ENCODE measurements at places on chromosomes 2 and 18.

GRCh38 chr18:13386891-13387801, 168.6 kb downstream of the LDLRAD4 start:
- no peak for DNase-seq

GRCh38 chr2:65639156-65639864, 206.9 kb upstream of the SPRED2 start:
- no peak for DNase-seq

DNA sequence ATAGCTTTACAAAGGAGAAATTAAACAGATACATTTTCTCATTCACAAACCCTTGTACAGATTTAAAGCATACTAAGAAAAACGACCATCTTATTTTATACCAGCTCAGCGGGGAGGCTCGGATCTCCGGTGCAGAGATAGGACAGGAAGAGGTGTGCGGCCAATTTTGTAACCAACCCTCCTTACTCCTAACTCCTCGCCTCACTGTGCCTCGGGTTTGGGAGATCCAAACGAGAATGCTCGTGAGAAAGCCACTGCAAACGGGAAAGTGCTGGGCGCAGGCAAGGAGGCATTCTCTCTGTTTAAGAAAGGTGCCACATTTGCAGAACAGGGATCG, 1.2 kb downstream of the KDSR start:
- no peak for DNase-seq

GRCh38 chr2:121710470-121711170, 26.1 kb downstream of the NIFK start:
- no peak for DNase-seq

- DNase-seq, result no peak
These were observed 63.4 kb downstream of the NYAP2 start for GRCh38 chr2:225462945-225463344.

- no peak for DNase-seq
These were observed 402.8 kb downstream of the CLIP4 start for GRCh38 chr2:29518010-29518409.

- no peak for DNase-seq
These were observed 246.3 kb downstream of the TNS1 start for GRCh38 chr2:217756375-217757107.

- no peak for DNase-seq
These were observed 59.5 kb upstream of the DYNAP start for GRCh38 chr18:54531402-54532065.

- DNase-seq, result no peak
These were observed 676.6 kb downstream of the TDRD15 start for GRCh38 chr2:21800356-21800755.

DNA sequence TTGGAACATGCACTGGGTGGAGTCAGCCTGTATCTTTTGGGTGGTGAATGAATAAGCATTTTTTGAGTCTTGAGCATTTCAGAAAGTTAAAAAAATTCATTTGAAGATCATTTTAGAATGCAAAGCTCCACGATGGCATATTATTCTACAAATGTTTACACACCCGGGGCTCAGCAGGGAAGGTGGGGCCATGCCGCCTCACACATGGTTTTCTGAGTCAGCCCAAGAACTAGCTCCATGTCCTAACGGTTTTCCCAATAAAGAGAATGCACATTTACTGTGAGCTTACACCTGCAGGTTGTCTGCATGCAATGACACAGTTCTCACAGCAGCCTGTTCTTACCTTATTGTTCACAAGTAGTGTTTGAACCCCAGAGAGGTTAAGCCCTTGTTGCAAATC, 670.3 kb downstream of the GALR1 start:
- no peak for DNase-seq

DNA sequence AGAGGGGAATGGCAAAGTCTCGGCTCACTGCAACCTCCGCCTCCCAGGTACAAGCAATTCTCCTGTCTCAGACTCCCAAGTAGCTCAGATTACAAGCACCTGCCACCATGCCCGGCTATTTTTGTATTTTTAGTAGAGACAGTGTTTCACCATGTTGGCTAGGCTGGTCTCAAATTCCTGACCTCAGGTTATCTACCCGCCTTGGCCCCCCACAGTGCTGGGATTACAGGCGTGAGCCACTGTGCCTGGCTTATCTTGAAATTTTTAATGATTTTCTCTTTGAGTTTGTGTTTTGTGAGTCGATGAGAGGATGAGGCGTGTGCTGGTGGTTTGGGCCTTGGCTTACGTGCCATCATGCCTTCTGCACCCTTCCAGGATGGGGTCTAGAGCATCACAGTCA, 101.3 kb upstream of the ST3GAL5 start:
- DNase-seq, result no peak

- DNase-seq, result no peak
These were observed 31.7 kb downstream of the MAP4K3 start for GRCh38 chr2:39405364-39405763.

- no peak for DNase-seq
These were observed 589.2 kb upstream of the ZEB2 start for GRCh38 chr2:145108959-145109710.

DNA sequence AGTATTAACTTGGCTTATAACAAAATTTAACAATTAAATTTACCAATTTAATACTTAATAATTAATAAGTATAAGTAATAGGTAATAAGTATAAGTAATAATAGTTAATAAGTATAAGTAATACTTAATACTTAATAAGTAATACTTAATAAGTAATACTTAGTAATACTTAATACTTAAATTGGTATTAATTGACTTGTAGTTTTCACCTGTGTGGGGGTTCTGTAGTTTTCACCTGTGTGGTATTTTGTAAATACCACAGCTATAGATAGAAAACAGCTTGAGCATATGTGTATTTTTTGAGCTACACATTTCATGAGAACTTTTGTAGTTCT, 55.4 kb downstream of the MAPRE2 start:
- DNase-seq, result no peak

DNA sequence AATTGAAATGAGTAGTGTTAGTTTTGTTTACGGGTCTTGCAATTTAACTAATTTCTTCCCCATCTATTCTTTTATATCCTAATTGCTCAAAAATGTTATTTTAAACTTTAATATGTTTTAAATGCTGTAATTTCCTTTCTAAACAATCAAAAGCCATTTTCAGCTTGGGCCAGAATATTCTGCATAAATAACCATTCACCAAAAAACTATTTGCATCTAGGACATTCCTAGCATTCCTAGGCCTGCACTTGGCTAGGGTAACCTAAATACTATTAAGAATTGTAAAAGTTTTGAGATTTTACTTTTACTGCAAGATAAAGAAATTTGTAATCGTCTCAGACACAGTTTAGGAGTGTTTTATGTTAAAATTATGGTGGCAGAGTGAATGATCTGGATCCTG, 7.8 kb upstream of the ETAA1 start:
- DNase-seq, result no peak

GRCh38 chr2:211854832-211855231, 683.8 kb downstream of the ERBB4 start:
- no peak for DNase-seq

DNA sequence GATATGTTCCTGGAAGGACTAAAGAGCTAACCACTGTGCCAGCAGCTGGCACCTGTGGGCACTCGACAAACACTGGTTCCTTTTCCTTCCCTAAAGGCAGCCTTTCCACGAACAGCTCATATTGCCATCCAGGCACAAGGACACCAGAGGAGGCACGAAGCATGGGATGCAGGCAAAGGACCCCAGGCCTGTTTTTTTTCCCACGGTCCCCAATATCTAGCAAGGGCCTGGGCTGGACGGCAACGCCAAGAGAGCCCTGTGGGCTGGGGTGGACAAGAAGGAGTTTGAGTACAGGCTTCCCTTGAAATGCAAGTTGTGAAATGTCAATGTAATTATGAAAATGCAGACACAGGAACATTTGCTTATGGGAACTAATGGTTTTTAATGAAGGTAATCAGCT, 135.9 kb downstream of the CYP26B1 start:
- no peak for DNase-seq

GRCh38 chr2:112767693-112768330, 3.4 kb upstream of the CKAP2L start:
- no peak for DNase-seq

DNA sequence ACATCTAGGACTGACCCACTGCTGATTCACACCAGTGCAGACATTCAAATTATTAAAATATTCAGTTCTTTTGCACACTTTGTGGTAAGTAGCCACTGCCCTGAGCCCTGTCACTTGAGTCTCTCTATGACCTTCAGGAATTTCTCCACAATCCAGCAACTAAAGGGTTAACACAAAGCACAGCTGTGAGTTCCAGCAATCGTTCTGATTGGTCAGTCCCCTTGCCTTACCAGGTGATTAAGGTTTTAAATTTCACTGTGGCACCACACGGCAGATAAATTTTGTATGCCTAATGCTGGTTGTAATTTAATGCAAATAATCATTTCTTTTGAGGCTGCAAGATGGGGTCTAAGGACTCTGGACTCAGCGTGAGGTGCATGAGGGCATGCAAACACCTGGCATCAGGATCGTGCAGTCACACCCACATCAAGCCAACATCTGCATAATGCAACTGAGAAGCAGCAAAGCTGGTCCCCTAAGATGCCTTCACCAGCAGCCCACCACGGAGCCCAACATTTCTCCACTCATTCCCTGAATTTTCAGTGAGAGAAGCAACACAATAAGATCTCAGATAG, 36.6 kb downstream of the SLC14A1 start:
- no peak for DNase-seq
